ENCODE measurements at places on chromosomes 6 and 20. TPM values are rescaled to one million over a fixed set of nuclear protein-coding genes. Genes with fewer than 3 reads are reported as not detected.

GRCh38 chr20:60071965-60072364 is 113.7 kb downstream of the CDH26 start:
- no peak overlapping the region for H3K4me3 ChIP-seq
- no peaks in the 10 kb centered on the region for H3K27me3 ChIP-seq
- no peaks in the 10 kb centered on the region for H3K36me3 ChIP-seq
- H3K4me1 ChIP-seq: peaks cover 3% of the 10 kb centered on the region
- DNase-seq: no peak
- no peak overlapping the region for H3K27ac ChIP-seq

LY6G6D gene
- total RNA-seq: not detected

CRIP3 gene
- 5.3 TPM for total RNA-seq

CGA gene
- not detected for total RNA-seq

DNA sequence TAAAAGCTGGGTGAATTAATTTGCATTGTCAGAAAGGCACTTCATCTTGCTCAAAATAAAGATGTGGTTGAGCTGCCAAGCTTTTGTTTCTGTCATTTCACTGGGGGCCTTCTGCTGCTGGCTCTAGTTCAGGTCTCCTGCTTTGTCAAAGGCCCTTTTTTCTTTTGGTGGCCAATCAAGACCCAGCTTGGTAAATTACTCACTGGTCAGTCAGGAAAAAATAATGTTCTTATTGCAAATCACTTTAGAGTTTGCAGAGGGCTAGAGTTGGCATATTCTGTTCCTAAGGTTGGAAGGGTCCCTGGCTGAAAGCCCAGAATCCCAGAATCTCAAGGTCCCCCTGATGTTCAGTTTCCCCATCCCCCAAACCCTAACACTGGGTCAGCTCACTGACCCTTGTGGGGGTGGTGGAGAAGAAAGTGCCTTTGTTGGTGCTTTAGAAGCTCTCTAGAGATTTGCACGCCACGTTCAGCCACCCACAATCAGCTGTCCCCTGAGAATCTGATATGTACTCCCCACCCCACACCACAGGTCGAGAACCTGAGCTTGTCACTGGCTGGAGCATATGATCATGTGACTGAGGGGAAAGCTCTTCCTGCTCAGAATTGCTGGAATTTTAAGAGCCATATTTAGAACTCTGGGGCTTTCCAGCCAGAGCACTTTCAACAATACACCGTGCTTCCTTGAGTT is 21.7 kb upstream of the BNIP5 start:
- no peak overlapping the region for H3K4me3 ChIP-seq
- no peaks in the 10 kb centered on the region for H3K36me3 ChIP-seq
- no peak for DNase-seq
- peaks cover 4% of the 10 kb centered on the region for H3K4me1 ChIP-seq

BTN1A1 gene
- not detected for total RNA-seq

DNA sequence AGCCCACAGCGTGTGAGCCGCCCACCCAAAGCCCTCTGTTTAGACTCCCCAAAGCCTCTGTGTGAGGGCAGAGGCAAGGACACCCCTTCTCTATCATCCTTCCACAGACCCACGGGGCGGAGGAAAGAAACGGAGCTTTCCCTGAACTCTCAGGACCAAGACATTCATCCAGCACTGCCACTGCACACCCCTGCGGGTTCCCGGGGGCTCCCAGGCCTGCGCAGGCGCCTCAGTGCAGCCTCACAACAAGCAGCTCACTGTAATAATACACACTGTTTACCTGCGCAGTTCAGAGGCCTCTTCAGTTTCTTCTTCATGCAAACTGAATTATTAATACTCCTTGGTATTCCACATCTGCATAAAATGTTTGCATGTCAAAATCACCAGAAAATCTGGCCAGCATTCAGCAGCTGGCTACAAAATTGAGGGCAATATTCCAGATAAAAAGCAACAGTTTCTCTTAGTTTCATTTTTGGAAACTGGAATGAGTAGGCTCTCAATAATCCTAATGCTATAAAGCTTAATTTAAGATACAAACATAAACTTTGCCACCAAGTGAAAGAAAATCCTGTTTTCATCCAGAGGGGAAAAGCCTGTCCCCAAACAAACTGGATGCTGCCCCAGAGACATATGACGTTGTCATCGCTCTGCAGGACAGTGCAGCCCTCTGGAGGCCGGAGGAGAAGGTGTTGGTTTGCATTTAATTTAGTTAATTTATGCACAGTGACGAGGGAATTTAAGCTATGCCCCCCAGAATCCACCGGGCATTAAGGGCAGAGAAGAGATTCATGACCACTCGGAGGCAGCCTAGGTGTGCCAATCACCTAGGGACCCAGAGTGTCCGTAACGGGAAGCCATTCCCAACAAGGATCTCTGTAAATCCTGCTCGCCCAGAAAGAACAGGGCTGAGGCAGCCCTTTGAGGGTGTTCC is 45.3 kb downstream of the NINL start:
- H3K27ac ChIP-seq: no peak overlapping the region
- no peaks in the 10 kb centered on the region for H3K4me1 ChIP-seq
- peaks cover 4% of the 10 kb centered on the region for H3K36me3 ChIP-seq
- H3K4me3 ChIP-seq: no peak overlapping the region

TP53TG5 gene
- 0.47 TPM for total RNA-seq

RUNX2 gene
- 36.7 TPM for total RNA-seq

FAM50B gene
- 12.3 TPM for total RNA-seq

- DNase-seq: no peak
- H3K4me1 ChIP-seq: no peaks in the 10 kb centered on the region
- H3K36me3 ChIP-seq: peaks cover 6% of the 10 kb centered on the region
Observed at GRCh38 chr6:63537959-63538300, 34.4 kb upstream of the LOC128125822 start.

- no peaks in the 10 kb centered on the region for H3K36me3 ChIP-seq
- no peaks in the 10 kb centered on the region for H3K4me1 ChIP-seq
- no peak overlapping the region for H3K4me3 ChIP-seq
Observed at GRCh38 chr6:148508401-148509041, 165.9 kb downstream of the SASH1 start.

GRCh38 chr20:12159261-12159660 is 241.6 kb downstream of the BTBD3 start:
- no peaks in the 10 kb centered on the region for H3K36me3 ChIP-seq
- no peak for DNase-seq
- H3K27me3 ChIP-seq: no peaks in the 10 kb centered on the region

- no peak for DNase-seq
- no peak overlapping the region for H3K4me3 ChIP-seq
- H3K27me3 ChIP-seq: no peaks in the 10 kb centered on the region
- peak overlapping the region; percentile 81 for H3K27ac ChIP-seq
Observed at GRCh38 chr6:151409260-151409659, 17.9 kb upstream of the ZBTB2 start.

GRCh38 chr6:69102416-69102815 is 467.3 kb downstream of the ADGRB3 start:
- no peak overlapping the region for H3K4me3 ChIP-seq
- H3K27me3 ChIP-seq: no peaks in the 10 kb centered on the region
- H3K4me1 ChIP-seq: no peaks in the 10 kb centered on the region
- no peak overlapping the region for H3K27ac ChIP-seq
- H3K36me3 ChIP-seq: no peaks in the 10 kb centered on the region

- H3K4me1 ChIP-seq: peaks cover 7% of the 10 kb centered on the region
- DNase-seq: no peak
- H3K27me3 ChIP-seq: peaks cover 9% of the 10 kb centered on the region
- H3K27ac ChIP-seq: no peak overlapping the region
- H3K36me3 ChIP-seq: no peaks in the 10 kb centered on the region
- no peak overlapping the region for H3K4me3 ChIP-seq
Observed at GRCh38 chr6:37243816-37244370, 13.7 kb upstream of the TBC1D22B start.

GTSF1L gene
- total RNA-seq: 0.80 TPM

- H3K4me3 ChIP-seq: no peak overlapping the region
- H3K36me3 ChIP-seq: peaks cover 18% of the 10 kb centered on the region
- no peak for DNase-seq
- no peaks in the 10 kb centered on the region for H3K27me3 ChIP-seq
Observed at GRCh38 chr20:62198496-62198895, 15.7 kb downstream of the MTG2 start.

LINC00237 gene
- not detected for total RNA-seq

DNA sequence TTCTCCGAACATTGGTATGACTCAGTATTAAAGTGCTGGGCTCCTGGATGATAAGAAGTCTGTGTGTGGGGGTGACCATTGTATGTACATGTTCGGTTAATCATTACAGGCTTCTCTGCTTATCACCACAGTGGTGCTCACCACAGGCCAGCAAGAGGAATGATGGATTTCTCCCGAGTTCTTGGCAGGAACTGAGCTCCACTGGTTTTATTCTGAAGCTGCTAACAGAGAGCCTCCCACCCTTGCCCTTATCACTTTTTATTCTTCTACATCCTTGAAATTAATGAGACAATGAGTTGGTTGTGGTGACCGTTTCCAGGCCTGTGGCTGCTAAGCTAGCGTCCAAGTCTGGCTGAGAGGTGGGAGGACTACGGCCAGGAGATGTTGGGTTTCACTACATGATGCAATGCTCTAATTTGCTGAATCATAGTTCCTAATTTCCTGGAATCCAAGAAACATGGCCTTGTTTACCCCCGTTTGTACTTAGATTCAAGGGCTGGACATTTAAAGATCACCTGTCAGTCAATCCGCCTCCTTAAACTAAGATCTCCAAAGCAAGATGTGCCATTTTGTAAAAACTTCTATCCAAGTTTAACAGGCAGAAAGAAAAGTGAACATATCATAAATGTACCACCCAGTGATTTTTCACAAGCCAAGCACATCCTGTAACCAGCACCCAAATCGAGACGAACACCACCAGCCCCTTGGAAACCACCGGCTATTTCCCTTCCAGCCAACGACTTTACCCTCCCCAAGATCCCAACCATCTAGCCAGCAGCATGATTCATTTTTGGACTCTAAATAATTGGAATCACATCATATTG is 172.5 kb downstream of the FOXA2 start:
- H3K4me3 ChIP-seq: no peak overlapping the region
- H3K27ac ChIP-seq: no peak overlapping the region
- peaks cover 1% of the 10 kb centered on the region for H3K27me3 ChIP-seq
- no peak for DNase-seq
- H3K36me3 ChIP-seq: no peaks in the 10 kb centered on the region
- peaks cover 4% of the 10 kb centered on the region for H3K4me1 ChIP-seq

DNA sequence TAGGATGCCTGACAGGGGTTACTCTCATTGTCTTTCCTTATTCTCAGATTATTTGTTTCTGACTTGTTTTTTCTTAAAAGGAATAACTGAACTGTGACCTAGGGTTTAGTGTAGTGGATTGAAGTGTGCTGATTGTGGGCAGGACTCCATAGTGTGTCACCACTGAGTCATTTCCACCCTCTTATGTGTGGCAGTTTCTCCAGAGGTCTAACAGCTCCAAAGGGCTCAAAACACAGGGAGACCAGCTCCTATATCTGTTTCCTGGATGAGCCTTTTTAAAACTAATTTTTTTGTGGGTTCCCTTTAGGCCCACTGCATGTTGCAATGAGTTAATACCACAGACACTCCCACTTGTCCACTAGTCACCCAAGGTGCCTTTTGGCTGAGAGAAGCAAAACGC is 951.1 kb upstream of the ADGRB3 start:
- H3K36me3 ChIP-seq: no peaks in the 10 kb centered on the region
- H3K27me3 ChIP-seq: no peaks in the 10 kb centered on the region
- DNase-seq: no peak

SLC4A11 gene
- total RNA-seq: 2.1 TPM

DNA sequence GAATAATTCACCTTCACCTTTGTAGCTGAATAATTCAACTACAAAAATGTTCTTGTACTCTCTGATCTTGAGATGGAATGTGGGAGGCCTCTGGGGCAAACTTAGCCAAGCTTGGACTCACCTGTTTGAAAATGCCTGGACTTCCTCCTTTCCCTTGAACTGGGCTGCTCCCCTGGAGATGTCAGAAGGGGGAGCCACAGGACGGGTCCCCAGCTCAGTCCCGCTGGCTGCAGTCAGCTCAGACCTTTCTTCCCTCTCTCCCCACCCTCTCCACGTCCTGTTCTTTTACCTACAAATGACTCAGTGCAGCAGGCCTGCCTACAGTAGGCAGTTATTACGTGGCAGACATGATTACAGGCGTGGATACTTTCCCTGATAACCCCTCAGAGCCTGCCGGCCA is 131.5 kb upstream of the RALGAPA2 start:
- no peak for DNase-seq
- H3K27ac ChIP-seq: no peak overlapping the region
- H3K4me1 ChIP-seq: no peaks in the 10 kb centered on the region
- no peaks in the 10 kb centered on the region for H3K36me3 ChIP-seq
- no peak overlapping the region for H3K4me3 ChIP-seq
- peaks cover 2% of the 10 kb centered on the region for H3K27me3 ChIP-seq

- peak overlapping the region; percentile 96 for H3K27ac ChIP-seq
- peaks cover 60% of the 10 kb centered on the region for H3K4me1 ChIP-seq
- no peaks in the 10 kb centered on the region for H3K27me3 ChIP-seq
- peak overlapping the region; percentile 85 for H3K4me3 ChIP-seq
Observed at GRCh38 chr20:53707371-53708055, 113.9 kb upstream of the ZNF217 start.

CEP85L gene
- 73.6 TPM for total RNA-seq

KIAA1586 gene
- 22.8 TPM for total RNA-seq

SLC17A9 gene
- total RNA-seq: 11.3 TPM
